Left forelimb (tissue), 1 donor: ENCODE measurements at places on chromosomes 6 and 20.

DNA sequence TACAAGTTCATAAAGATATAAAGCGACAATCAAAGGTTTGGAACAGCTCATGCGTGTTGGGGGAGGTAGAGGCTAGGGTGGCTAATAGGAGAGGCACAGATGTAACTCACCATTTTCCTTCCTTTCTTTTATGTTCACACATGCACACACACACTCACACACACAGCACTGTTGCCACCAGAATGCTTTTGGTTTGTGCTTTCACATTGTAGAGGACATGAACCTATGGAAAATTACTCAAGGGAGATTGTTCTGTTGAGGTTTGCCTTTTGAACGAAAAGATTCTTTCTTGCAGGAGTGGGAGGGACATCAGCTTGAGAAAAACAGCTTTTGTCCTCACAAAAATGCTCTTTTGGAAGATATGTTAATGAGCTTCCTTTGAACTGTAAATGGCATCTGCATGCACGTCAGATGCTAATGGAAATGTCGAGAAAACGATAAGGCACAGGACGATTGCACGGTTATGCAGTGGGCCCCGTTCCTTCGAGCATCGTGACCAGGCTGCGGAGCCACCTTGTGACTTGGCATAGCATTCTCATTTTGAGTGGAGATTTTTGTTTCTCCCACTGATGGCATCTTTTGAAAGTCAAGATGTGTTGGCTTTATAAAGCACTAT lies 724.1 kb downstream of the KIF16B start:
- DNase-seq, result no peak

DNA sequence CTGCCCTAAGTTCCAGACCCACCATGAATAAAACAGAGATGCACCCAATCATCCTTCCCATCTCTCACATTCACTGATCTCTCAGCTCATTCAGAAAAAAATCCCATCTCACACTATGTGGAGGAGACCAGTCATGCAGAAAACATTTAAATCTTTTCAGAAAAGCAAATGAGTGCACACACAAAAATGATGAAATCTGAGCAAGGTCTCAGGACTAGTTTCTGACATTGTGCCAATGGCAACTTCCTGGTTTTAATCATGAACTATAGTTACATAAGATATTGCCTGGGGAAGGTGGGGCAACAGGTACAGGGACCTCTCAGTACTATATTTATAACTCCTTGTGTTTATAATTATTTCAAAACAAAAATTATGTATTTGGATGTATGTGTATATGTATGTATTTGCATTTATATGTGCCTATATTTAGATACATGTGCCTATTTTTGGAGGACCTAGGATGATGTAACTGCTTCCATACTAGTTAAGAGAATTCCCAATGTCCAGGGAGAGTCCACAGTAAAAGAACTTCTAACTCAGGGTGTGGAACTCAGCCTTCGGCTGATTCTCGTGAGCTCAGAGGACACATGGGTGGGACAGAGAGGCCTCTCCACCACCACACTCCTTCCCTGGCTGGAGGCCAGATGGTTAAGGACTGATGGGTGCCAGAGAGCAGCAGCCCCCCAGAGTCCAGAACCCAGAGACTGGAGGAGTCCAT lies 71.7 kb upstream of the MAP3K4 start:
- DNase-seq, result no peak

DNA sequence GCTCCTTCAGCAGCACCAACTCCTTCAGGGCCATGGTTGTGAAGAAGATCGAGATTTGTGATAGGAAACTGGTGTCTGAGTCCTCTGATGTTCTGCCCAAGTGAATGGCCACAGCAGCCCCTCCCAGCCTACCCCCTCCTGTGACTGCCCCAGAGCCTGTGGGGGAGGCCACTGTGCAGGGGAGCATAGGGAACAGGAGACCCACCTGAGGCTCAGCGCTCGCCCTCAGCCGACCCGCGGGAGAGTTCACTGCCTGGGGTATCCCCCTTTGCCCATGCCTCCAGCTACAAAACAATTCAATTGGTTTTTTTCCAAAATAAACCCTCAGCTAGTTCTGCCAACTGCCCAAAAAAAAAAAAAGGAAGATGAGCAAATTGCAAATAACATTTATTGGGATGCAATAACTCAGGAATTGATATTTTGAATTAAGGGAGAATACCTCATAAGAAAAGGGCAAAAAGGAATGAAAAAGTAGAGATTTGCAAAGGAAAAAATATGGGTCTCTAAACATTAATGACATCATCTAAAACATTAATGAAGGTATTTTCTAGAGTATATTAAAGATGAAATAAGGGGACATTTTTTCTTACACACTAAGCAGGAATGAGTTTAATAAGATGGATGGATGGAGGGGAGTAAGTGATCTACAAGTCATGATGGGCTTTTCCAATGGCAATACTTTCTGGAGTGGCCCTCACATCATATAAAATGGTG lies 46.1 kb downstream of the KIAA0319 start:
- no peak for DNase-seq

- DNase-seq, result no peak
Observed at GRCh38 chr6:88449770-88450169, 283.6 kb upstream of the CNR1 start.

- DNase-seq, result no peak
Observed at GRCh38 chr6:14455427-14455826, 337.9 kb downstream of the CD83 start.

DNA sequence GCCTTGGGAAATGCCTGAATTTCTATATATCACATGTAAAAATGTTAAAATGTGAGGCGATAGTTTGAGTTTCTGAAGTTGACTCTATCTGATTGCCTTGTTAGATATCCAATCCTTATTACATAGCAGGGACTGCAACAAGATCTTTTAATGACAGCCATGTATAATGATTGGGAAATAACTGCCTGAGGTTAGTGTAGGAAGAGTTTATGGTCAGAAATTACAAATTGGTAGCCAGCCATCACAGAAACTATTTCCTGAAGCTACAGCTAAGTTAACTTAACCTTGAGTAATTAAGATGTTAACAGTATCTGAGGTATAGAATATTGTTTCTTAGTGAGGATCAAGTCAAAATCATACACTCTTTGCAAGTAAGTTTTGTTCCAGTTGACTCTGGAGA lies 41.0 kb downstream of the AKIRIN2 start:
- no peak for DNase-seq
